ENCODE measurements at places on chromosomes 1 and 21.

- DNase-seq = no peak
Observed at GRCh38 chr1:5821540-5822176, 170.6 kb downstream of the NPHP4 start.

DNA sequence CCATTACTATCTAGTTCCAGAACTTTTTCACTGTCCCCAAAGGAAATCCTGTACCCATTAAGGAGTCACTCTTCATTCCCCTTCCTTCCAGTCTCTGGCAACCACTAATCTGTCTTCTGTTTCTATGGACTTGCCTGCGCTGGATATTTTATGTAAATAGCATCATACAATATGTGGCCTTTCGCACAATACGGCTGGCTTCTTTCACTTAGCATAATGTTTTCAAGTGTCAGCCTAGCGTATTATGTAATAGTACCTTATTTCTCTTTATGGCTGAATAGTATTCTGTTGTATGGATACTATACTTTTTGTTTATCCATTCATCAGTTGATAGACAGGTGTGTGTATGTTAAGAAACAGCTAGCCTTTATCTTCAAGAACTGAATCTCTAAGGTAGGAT is 14.3 kb downstream of the ATF3 start:
- no peak for DNase-seq

DNA sequence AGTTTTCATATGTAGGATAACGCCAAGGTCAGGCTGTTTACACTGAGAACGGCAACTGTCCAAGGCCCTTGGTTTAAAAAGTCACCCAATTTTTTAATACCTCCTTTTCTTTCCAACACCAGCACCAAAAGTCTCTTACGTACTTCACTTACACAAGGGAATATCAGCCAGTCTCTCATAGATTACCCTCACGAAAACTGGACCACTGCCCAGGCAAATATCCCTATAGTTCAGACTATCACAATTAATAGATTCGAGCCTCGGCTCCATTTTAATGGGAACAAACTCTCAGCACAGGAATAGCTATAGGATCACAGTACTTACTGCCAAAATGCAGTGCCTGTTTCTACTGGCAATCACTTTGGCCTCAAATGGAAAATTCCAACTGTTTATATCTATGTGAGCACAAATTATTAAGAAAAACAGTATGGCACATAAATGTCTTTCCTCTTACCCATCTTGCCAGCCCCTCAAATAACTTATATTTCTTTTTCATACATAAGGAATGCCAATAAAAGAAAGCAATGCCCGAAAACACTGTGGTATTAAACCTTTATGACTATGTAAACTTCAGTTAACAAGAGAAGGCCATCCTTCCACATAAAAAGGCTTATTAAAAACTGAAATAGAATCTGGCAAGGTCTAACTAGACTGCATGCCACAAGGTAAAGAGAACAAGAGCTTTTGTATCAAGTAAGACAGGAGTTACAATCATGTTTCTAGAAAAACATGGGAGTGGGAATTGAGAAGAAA is 97.8 kb downstream of the SLC45A1 start:
- no peak for DNase-seq

DNA sequence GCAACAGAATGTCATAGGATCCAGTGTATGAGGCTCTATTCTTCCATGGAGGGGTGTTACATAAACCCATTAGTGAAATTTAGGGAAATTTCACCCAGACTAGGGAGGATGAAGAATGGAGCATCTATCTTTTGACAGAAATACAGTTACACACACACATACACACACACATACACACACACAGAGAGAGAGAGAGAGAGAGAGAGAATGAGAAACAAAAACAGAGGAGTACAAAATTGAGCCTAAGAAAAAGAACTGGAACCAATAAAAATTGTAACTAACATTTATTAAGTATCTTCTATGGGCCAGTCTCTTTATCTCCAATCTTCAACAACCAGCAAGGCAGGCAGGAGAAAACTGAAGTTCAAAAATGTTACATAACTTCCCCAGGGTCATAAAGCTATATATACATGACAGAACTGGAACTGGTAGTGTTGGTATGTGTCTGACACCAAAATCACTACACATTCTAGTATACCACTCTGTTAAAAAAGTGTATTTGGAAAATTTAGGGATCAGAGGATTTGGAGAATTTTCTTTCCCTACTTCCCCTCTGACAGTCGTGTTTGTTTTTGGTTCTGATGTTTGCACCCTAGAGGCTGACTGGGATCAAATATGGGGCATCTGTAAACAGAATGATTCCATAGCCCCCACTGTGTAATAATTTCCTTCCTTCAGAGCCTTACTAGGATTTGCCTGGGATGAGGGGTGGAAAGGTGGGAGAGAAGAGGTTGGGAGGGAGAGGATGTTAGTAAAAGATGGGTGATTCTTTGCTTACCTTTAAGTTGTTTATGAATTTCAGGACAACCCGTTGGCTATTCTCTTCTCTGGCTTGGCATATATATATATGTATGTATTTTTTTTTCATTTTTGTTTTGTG is 1.0 kb upstream of the ZFYVE9 start:
- DNase-seq = no peak

DNA sequence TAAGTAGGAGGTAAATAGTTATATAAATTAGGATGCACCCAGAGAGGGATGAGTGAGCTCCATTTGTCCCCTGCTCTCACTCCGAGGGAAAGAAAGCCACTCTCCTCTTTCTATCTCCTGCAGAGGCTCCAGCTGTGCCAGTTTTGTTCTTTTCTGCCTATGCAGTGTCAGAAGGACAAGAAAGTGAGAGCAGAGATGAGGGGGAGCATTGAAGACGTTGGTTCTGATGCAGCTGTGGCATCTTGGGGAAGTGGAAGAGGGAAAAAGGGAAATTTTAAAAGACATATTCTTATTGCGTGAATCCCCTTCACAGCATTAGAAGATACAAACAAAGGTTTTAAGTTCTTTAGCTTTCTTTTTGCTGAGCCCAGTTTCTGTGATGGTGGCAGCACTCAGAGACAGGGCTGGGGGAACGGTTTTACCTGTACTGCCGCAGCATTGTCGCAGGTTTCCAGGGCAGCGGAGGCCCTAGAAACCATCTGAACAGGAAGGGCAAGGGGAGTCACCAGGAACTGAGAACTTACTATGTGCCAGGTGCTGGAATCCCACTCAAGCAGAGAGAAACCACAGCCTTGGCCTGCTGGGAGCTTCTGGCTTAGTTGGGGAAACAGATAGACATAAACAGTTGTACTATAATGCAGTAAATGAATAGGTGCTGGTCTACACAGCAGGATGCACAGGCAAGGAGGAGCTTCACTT is 44.9 kb upstream of the USP24 start:
- DNase-seq = no peak

- DNase-seq = no peak
Observed at GRCh38 chr1:35191429-35192055, 1.4 kb downstream of the SFPQ start.

DNA sequence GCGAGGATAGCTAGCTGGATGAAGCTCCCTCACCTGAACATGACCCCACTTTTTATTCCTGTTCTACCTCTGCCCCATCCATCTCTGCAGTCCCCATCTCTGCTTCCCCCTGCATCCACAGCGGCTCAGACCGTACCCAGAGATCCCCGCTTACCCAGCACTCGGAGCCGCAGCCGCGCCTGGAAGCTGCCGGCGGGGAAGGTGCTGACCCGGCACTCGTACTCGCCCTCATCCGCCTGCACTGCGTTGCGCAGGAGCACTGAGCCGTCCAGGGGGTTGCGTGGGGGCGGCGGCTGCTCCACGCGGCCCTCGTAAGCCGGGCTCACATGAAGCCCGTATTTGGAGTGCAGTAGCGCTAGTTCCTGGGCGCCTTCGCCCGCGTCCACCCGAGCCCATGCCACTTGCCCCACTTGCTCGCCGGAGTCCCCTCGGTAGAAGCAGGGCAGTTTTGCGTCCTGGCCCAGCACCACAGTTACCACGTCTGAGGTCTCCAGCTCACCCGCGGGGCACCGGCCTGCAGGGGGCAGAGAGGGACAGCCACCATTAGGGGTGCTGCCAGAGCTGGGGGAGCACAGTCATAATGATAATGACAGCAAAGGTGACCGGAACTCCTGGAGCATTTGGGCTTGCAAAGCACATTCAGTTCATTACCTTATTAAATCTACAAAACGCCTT is 9.8 kb downstream of the NECTIN4 start:
- DNase-seq = no peak

GRCh38 chr1:41382480-41383090 is 21.4 kb downstream of the FOXO6 start:
- no peak for DNase-seq

DNA sequence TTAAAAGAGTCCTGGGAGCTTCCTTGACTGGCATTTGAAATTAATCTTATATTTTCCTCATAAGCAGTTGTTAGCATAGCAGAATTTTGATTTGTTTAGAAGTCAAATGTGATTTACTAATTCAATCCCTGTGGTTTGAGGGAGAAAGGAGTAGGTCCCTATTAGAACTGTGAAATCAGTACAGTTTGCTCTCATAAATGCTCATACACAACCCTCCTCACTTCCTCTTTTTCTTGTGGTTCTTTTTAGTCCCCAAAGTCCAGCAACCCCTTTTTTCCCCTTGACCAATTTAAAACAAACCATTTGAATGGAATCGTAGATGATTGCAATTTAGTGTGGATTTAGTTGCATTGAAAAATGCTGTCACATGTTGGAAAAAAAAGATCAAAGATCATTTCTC is 9.2 kb upstream of the IFI44 start:
- no peak for DNase-seq

DNA sequence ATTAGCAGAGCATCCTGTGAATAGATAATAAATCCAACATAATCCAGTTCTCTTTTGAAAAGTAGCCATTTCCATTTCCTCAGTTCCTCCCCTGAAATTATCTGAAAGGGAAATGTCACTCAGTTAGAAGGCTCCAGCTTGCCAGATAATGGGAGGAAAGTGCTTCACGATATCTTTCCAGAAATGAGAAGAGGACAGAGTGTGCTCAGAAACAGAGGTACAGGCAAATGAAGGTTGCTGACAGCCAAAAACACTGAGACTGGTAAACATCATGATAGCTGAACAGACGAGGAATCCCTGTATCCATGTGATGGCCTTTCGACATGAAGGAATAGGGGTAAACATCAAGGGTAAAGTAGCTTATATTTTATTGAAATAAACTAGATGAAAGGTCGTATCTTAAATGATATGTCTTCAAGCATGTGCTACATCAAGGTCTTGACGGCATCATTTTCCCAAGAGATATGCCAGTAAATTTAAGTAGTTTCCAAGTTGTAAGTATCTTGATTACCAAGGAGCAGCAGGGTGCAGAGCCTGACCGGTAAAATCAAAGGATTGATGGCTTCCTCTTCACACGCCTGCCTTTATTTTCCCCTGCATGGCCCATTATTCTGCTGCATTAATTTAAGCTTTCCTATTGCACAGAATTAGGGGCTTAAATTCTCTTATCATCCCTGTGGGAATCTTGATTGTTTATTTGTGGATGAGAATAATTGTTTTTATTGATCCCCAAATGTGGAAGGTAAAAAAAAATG is 244.3 kb upstream of the ST6GALNAC5 start:
- DNase-seq = no peak

GRCh38 chr1:210246447-210246846 is 13.9 kb downstream of the SERTAD4 start:
- DNase-seq = no peak

GRCh38 chr1:110004583-110004982 is 20.0 kb downstream of the AHCYL1 start:
- no peak for DNase-seq

- DNase-seq = peak; percentile 73
Observed at GRCh38 chr1:16420424-16421118, 16.7 kb downstream of the SPATA21 start.
